Esophagus squamous epithelium (tissue), 5 donors: ENCODE measurements at places on chromosomes 6 and 20. TPM values are rescaled to one million over a fixed set of nuclear protein-coding genes. Genes with fewer than 3 reads are reported as not detected.

GRCh38 chr6:21912151-21912832, 318.7 kb downstream of the SOX4 start:
- no peak overlapping the region for H3K4me3 ChIP-seq
- H3K27ac ChIP-seq = no peak overlapping the region
- H3K36me3 ChIP-seq = no peaks in the 10 kb centered on the region
- no peaks in the 10 kb centered on the region for H3K27me3 ChIP-seq
- DNase-seq = no peak
- H3K4me1 ChIP-seq = peaks cover 14% of the 10 kb centered on the region

- no peak overlapping the region for H3K27ac ChIP-seq
- DNase-seq = no peak
- no peak overlapping the region for H3K4me3 ChIP-seq
- H3K4me1 ChIP-seq = no peaks in the 10 kb centered on the region
These were observed 12.6 kb downstream of the AFDN start for GRCh38 chr6:167839343-167839742.

GRCh38 chr6:154429711-154430110, 73.1 kb upstream of the IPCEF1 start:
- H3K4me3 ChIP-seq = no peak overlapping the region
- no peaks in the 10 kb centered on the region for H3K4me1 ChIP-seq
- H3K27me3 ChIP-seq = no peaks in the 10 kb centered on the region
- no peaks in the 10 kb centered on the region for H3K36me3 ChIP-seq

DNA sequence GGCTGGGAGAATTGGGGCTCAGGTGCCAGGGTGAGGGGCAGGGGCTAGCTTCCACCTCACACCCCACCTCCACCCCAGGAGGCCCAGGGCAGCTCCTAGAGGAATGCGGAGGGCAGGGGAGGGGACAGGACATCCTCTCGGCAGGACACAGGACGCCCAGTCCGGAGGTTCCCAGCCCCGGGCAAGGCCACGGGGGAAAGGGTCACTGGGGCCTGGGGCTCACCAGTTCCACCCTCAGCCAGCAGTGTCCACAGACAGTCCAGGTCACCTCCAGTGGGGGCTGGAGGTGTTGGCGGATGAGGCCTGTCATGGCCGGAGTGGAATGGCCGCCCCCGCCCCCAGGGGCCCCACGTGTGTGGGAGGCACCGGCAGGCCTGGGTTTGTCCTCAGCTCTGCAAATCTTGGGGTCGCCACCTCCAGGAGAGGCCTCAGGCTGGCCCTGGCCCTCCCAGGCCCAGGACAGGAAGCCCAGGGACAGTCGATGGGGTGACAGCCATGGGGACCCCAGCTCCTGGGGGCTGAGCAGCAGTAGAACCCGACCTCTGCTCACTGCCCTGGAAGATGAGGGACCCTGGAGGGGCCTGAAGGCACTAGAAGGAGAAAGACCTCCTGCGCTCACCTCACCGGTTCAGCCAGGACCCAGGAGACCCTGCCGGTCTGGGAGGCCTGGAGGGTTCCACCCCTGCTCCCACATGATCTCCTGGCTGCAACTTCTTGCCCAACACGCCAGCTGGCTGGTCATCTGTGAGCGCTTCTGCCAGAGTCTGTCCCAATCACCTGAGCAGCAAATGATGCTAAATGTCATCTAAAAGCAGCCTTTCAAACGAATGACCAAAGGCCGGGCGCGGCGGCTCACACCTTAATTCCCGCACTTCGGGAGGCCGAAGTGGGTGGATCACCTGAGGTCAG, 13.0 kb upstream of the ABHD16B start:
- no peaks in the 10 kb centered on the region for H3K36me3 ChIP-seq
- no peaks in the 10 kb centered on the region for H3K27me3 ChIP-seq
- no peak overlapping the region for H3K4me3 ChIP-seq
- DNase-seq = no peak
- H3K4me1 ChIP-seq = peaks cover 56% of the 10 kb centered on the region

GRCh38 chr6:37725957-37726356, 28.3 kb upstream of the MDGA1 start:
- H3K27me3 ChIP-seq = no peaks in the 10 kb centered on the region
- H3K4me3 ChIP-seq = no peak overlapping the region
- H3K36me3 ChIP-seq = no peaks in the 10 kb centered on the region
- H3K27ac ChIP-seq = no peak overlapping the region

DNA sequence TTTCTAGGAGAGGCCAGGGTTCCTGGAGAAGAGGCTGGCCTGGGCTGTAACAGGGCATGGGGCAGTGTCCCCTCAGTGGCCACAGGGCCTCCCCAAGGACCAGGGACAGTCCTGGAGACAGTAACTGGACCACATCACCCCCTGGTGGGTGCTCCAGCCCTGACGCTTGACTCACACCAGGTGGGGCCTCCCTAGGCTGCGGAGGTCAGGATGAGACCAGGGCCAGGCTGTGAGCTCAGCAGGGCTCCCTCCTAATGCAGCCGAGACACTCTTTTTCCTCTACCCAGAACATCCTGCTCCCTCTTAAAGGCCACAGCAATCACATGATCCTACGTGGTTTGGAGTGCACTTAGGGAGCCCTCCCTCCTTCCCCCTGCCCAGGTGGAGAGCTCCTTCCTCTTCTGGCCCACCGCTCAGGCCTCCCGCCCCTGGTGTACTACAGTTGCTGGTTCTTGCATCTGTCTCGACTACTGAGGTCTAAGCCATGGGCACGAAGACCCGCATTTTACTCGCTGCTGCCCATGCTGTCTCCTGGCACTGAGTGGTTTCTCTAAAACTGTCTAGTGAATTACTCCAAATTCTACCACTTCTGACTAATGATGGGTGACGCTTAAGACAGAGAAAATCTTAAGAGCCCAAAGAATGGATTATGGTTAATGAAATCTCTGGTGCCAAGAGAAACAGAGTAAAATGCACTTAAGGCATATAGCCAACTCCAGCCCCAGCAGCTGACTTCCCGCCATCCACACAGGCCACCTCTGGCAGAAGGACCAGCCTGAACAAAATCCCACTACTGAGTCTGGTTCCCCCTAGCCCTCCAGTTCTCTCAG, 166.1 kb upstream of the CST7 start:
- no peak overlapping the region for H3K4me3 ChIP-seq
- H3K4me1 ChIP-seq = no peaks in the 10 kb centered on the region
- no peak for DNase-seq
- no peaks in the 10 kb centered on the region for H3K36me3 ChIP-seq

Gene TMC2
- 0.19 TPM for total RNA-seq

Gene GSTA2
- total RNA-seq = not detected
